ENCODE measurements at places on chromosomes 11 and 22. TPM values are rescaled to one million over a fixed set of nuclear protein-coding genes. Genes with fewer than 3 reads are reported as not detected.

Gene SLC5A4
- total RNA-seq: not detected

Gene CRYBB2
- total RNA-seq: not detected

Gene MCHR1
- total RNA-seq: not detected

Gene RAB36
- total RNA-seq: 0.09 TPM

Gene THYN1
- total RNA-seq: 54.9 TPM

Gene CABP4
- total RNA-seq: not detected

Gene ELP4
- 24.1 TPM for total RNA-seq

Gene GRAP2
- total RNA-seq: 71.4 TPM

Gene MMP12
- total RNA-seq: not detected

Gene OTOG
- not detected for total RNA-seq

Gene ANKRD49
- total RNA-seq: 17.0 TPM

Gene GGTLC3
- total RNA-seq: not detected

Gene CRELD2
- 19.5 TPM for total RNA-seq

Gene OR51I2
- not detected for total RNA-seq

Measured in K562 (cell line).